Stimulated activated CD4-positive, alpha-beta T cell treated with anti-CD3 and anti-CD28 coated beads, Interleukin-4, amount 100 ng/mL, for 4 hours (primary cell): ENCODE measurements at places on chromosomes 6 and 20.

DNA sequence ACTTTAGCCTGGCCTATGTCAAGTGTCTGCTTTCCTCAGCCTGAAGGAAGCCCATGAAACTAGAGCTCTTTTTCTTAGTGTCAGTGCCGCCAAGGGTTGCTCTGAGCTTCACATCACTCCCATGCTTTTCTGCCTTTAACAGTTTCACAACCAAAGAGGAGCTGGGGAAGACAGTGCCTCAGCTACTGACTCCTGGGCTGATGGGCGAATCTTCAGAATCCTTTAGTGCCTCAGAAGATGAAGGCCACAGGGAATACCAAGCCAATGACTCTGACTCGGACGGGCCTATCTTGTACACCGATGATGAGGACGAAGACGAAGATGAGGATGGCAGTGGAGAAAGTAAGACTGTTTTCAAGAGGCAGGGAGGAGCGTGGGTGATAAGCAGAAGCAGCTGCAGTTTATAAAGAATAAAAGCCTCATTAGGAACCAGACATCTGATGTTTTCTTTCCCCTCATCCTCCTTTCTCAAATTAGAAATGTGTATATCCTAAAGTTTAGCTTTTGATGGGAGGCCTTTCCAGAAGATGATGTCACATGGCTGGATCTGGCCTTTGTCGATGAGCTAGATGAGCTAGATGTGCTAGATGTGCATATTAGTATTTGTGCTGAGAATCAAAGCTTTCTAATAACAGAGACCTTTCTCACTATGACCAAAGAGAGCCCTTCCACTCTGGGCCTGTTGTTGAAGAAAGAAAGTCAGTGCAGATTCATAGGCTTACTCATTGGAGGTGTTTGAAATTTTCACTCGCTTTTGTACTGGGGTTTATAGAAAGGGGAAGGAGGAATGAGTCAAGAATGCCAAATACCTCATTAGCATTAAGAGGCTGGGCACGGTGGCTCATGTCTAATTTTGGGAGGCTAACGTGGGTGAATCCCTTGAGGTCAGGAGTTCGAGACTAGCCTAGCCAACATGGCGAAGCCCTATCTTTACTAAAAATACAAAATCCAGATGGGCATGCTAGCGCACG lies 70.7 kb upstream of the LTV1 start:
- DNase-seq = no peak

- no peak for DNase-seq
These were observed 187.5 kb upstream of the PMEPA1 start for GRCh38 chr20:57897156-57897874.

DNA sequence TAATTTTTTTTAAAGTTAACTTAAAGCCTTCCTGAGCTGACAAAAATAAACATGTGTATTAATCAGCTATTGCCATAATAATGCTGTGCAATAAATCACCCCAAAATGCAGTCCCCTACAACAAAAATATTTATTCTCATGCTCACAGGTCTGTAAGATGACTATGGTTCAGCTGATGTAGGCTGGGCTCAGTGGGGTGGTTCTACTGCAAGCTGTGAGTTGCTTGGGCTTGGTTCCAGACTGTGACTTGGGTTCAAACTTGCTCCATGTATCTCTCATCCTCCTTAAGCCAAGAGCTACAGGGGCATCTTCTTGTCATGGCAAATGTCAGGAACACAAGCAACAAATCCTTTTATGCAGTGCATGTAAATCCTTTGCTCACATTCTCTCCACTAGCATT lies 644.3 kb downstream of the KIF16B start:
- DNase-seq = no peak

DNA sequence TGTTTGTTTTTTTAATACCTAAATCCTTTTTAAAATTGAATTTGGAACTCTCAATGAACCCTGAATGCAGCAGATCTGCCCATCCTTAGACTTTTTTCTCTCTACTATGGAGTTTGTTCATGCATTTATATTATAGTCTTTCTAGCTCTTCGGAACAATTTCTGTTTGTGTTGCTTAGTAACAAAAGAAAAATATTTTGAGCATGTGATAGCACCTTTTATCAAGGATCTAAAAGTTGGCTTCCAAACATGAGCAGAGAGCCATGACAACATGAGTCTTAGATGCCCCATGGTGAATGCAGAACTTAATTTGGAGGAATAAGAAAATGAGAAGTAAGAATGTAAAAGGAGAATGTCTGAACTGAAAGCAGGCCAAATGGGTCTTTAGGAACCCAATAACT lies 133.7 kb downstream of the EDN1 start:
- DNase-seq = no peak

GRCh38 chr20:51097351-51098120 lies 74.6 kb upstream of the KCNG1 start:
- DNase-seq = no peak

GRCh38 chr20:9068233-9068801 lies 570 bp upstream of the PLCB4 start:
- no peak for DNase-seq

- no peak for DNase-seq
These were observed 35.1 kb upstream of the PPP1R3G start for GRCh38 chr6:5050009-5050408.

DNA sequence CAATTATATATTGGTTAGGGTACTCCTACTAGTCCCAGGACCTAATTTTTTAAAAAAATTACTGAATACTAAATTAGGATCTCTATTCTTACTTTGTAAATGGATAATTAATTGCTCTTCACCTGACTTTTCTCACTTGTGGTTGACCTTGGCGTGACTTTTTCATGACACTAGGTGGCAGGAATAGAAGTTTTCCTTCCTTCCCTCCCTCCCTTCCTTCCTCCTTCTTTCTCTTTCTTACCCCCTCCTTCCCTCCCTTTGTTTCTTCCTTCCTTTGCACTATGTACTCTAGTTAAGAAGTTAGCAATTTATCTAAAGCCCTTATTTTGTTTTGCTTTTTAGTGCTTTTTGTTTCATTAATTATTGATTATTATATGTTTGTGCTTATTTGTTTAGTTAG lies 20.4 kb upstream of the HBS1L start:
- no peak for DNase-seq

DNA sequence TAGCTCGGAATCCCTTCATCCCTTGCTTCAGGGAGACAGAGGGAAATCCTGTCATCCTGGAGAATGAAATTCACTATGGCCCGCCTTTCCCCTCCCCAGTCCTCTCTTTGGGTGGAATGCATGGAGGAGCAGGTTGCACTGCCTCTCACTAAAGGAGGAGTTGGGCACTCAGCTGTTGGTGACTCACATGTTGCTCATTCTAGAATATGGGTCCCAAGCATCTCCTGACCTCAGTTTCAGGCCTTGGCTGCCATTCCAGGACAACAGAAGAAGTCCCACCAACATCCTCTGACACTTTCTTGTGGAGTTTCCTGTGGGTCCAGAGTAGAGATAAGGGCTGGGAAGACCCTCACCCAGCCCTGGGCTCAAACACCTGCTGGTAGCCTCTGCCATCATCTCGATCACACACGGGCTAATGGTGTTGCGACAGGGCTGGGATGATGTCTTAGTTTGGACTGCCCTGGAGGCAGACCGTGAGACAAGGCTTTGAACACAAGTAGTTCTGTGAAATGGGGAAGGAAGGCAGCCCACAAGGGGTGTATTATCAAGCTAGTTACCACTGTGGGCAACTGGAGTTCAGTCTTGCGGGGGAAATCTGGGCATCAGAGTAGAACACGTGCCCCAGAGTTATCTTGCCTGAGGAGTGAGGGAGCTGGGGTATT lies 52.4 kb upstream of the RNF24 start:
- no peak for DNase-seq

DNA sequence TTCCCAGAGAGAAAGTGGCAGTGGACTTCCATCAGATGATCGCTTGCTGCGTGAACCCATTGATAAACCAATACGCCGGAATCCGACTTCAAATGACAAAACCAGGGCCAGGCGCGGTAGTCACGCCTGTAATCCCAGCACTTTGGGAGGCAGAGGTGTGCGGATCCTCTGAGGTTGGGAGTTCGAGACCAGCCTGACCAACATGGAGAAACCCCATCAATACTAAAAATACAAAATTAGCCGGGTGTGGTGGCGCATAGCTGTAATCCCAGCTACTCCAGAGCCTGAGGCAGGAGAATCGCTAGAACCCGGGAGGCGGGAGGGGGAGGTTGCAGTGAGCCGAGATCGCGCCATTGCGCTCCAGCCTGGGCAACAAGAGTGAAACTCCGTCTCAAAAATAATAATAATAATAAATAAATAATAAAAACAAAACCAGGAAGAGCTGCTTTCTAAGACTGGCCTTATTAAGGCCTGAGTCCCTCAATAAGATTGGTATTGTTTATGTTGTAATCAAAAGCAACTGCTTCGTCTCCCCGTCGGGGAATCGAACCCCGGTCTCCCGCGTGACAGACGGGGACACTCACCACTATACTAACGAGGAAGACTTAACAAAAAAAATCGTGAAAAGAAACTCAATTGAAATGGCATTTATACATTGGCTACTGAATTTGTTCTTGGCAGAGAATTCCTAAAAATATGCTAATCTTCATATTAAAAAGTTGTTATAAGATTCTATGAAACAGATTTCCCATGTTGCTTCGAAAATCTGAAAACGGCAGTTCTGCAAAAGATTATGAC lies 110.2 kb upstream of the ZNF184 start:
- no peak for DNase-seq

DNA sequence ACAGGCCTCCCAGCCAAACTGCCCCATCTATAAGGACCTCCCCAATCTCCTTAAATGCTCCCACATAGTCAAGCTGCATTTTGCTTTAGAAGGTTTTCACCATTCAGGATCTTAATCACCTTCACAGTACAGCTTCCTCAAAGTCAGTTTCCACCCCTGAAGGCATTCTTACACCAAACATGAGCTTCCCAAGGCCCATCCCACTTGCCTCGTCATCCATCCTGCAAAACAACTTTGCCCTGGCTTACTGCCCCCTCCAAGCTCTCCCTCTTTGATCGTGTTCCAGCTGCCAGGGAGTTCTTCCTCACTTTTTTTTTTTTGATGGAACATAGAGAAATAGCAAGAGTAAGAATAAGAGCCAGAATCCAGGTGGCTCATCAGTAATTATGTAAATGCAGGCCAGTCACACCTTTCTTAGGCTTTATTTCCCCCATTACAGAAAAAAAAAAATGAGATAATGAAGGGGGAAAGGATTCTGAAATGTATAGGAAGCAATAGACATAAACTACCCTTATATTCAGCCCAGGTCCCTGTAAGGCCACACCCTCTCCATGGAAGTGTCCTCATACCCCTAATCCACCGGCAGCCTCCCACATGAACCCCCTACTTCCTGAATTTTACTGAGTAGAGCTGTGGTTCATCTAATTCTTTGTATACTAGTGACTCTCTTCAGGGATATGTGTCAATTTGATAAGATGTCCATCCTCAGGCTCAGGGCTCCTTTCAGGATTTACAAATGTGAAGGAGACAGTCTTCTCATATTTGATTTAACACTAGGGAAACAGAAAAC lies 12.7 kb downstream of the TRIM27 start:
- DNase-seq = no peak

- DNase-seq = no peak
These were observed 247.0 kb downstream of the RIMS1 start for GRCh38 chr6:72133324-72133723.

GRCh38 chr6:7252390-7252789 lies 60.6 kb downstream of the SSR1 start:
- no peak for DNase-seq

GRCh38 chr20:62804021-62804626 lies 511 bp upstream of the OGFR start:
- no peak for DNase-seq

- no peak for DNase-seq
These were observed 309.9 kb upstream of the NOX3 start for GRCh38 chr6:155765275-155766194.

DNA sequence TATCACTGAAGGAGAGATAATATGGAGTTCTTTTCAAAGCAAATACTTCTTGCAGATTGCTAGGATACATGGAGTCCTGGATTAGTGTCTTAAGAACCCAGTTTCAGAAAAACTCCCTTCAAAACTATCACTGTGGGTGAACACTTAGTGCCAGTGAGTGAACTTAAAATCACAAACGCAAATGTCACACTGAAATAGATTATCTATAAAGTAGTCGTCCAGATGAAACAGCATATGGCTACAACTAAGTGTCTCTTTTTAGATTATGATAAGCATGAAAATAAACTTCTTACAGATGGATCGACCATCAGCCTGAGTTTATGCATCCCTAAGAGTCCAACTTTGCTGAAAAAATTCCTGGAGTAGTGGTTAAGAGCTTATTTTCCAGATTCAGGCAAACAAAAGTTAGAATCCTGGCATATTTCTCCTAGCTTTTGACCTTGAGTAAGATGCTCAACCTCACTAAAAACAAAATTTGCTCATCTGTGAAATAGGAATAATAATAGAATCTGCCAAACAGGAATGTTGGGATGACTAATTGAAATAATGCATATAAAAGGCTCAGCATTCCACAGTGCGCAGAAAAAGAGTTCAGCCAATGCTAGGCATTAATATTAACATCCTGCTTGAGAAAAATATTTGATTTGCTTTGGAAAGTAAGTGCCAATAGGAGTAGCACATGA lies 70.4 kb downstream of the DOK5 start:
- no peak for DNase-seq

DNA sequence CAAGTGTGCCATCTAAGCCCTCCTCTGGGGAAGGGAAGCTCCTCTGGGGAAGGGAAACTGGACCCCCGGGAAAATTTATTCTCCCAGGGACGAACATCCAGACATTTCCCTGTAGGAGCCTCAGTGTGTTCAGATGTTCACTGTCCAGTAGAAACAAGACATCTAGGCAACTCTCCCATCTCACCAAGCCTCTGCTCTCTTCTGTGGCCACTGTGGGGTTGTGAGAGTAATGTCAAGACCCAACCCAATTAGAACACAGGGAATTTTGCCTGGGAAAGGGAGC lies 3.6 kb upstream of the PTGIS start:
- no peak for DNase-seq

DNA sequence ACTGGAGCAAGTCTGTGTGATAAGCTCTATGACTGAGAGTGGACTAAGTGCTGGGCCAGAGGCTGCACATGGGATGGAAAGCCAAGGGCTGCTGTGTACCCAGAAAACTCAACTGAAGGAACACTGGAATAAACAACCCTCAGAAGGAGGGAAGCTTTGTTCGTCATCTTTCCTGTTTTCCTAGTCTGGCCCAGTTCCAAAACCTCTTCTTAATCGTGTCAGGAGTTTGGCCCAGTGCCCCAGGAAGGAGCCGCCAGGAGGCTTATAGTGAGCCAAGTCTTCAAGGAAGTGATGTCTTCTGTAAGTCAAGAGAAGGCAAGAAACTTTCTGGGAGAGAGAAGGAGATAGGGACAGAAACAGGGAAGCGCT lies 23.3 kb upstream of the TOP1 start:
- no peak for DNase-seq

DNA sequence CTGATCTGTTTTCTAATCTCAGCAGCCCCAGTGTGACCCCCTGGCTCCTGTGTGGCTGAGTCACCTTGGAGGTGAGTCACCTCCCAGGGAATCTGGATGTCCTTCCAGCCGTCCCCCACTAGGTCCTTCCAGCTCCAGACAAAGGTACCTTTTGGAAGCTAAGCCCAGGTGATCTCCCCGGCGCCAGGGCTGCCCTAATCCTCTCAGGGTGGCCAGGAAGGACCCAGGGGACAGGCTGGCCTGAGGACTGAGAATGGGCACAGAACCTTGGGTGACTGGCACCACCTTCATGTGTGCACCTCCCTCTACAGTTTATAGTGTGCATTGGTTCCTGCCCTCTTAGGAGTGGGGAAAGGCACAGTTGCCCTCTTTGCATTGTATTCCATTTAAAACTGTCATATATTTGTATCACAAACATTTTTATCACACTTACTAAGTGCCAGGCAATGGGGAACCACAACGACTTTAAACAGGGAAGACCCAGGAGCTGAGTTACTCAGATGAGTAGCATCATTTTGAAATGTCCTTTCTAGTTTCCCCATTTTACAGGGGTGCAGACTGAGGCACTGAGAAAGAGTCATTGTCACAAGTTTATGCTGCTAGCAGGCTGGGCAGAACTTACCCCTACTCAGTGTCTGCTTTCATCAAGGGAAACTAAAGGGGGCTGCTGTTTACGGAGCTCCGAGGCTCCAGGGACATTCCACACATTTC lies 2.6 kb upstream of the BPIFB4 start:
- no peak for DNase-seq
